ENCODE measurements at places on chromosomes 5 and 9.

DNA sequence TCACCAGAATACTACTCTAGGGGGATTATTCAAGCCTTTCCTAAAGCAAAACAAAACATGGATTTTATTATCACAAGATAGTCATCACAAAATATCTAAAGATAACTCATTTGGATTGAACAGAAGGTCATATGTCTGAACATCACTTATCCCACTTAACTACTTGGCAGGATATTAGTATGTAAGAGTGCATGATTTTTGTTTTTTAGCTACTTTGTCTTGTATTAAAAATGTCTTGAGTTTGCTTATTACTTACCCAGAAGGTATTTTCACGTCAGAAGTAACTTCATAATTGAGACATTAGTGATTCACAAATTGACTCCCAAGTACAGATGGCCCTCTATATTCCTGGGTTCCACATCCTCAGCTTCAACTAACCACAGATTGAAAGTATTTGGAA is 113.8 kb downstream of the TLE4 start:
- no peak for DNase-seq

GRCh38 chr5:91925249-91925648 is 542.1 kb upstream of the ARRDC3 start:
- no peak for DNase-seq

DNA sequence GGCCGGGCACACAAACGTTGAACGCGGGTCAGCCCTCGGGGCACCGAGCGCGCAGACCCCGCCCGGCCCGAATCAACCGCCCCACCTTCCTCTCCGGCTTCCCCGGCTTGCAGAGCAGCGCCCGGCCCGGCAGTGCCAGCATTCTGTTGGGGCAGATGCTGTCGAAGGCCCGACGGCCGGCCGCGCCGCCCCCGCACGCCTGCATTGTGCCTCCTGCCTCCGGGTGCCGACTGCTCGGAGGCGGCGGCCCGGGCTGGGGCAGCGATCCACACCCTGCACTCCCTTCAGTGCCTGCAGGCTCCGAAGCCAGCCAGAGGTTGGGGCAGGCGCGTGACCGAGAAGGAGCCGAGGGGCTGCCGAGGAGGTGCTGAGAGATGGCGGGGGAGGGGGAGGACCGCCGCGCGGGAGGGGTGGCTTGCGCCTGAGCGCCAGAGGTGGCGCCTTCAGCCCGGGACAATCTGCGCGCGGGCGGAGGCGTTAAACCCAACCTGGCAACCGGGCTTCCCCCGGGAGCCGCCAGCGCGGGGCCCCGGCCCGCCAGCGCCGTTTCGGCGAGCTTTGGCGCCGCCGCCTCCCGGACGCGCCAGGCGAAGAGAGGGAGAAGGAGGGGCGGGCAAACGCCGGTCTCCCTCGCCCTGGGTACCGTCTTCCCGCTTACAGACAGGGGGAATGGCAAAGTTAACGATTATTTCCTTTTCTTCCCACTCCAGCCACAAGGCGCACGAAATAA is at the start of gene MCIDAS:
TSS of gene MCIDAS (minus strand) at position 382 of the 730 bp plus-strand sequence. CDS start at position 205, 177 bp downstream.
- no peak for DNase-seq

DNA sequence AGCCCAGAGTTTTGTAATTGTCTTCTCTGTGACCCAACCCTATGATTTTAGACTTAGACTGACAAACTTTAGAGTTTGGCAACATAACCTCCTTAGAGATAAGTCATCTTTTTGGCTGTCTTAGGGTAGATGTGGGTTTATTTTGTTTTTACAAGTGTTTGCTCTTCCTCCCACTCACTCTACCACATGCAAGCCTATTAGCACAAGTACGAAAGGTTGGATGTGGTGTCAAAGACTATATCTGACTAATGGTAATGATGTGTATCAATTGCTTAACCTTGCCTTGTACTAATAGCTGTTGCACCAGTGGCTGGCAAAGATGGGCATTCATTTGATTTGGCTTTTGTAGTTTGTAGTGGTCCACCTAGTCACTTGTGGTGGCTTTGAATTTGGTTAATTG is 46.5 kb downstream of the SLC25A46 start:
- DNase-seq = no peak

- no peak for DNase-seq
These were observed 85.2 kb downstream of the EHMT1 start for GRCh38 chr9:137703842-137704508.

- DNase-seq = no peak
These were observed 10.5 kb upstream of the ADGRV1 start for GRCh38 chr5:90548069-90548593.

GRCh38 chr9:112034216-112034611 is 137.6 kb downstream of the UGCG start:
- DNase-seq = no peak

DNA sequence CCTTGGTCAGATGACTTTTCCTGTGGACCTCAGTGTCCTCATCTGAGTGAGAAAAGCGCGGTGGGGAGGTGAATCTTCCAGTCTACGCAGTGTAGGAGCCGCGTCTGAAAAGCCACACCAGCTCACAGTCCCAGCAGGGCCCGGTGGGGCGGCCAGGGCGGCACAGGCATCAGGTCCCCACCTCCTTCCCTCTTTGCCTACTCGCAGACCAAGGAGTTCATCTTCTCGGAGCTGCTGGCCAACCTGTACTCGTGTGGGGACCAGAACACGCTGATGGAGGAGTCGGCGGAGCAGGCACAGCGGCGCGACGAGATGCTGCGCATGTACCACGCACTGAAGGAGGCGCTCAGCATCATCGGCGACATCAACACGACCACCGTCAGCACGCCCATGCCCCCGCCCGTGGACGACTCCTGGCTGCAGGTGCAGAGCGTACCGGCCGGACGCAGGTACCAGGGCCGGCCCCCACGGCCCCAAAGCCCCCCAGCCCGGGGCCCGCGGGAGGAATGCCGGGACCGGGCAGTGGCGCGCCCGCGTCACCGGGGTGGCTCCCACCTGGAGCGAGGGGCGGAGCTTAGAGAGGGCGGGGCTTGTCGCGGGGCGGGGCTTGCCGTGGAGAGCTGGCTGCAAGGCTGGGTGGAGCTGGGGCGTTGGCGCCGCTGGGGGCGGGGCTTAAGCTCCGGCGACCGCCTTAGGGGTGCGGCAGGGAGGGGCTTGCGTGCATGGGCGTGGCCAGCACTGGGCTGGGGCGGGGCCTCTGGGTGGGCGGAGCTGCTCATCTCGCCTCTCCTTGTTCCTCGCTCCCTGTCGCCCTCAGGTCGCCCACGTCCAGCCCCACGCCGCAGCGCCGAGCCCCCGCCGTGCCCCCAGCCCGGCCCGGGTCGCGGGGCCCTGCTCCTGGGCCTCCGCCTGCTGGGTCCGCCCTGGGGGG is 25.6 kb downstream of the GOLGA2 start:
- DNase-seq = peak; percentile 48

GRCh38 chr5:139946006-139946405 is 97.1 kb downstream of the NRG2 start:
- no peak for DNase-seq

DNA sequence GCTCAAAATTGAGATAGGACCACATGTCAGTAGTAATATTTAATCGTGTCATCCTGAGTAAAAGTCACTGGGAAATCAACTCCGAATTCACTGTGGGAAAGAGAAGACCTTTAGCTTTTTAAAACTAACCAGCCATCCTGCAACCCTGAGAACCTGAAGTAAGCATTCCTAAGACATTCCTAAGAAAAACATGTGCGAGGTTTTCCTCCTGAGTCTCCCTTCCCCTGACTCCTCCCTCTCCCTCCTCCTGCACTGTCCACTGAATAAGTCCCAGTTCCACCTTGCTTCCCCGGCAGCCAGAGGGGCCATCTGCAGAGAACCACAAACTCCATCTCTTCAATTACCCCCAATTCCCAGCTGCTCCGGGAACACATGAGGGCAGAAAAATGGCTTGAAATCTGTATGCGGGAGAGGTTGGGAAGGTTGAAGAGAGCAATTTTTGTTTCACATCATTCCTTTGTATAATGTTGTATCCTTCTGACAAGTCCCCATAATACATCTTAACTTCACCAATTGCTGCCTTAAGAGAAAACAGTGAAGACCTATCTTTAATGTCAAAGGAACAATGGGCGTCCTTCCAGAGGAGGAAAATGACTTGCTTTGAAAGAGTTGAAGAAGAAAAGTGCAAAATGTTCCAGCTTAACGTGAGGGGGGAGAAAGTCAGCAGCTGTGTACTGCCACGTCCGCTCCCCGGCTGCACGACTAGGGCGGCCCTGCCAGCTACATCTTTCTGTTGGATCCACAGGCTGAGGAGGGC is 186.3 kb downstream of the ZNF462 start:
- DNase-seq = no peak

GRCh38 chr5:40801771-40802562 is 3.8 kb upstream of the PRKAA1 start:
- no peak for DNase-seq

GRCh38 chr5:16922430-16922829 is 13.7 kb downstream of the MYO10 start:
- DNase-seq = no peak

DNA sequence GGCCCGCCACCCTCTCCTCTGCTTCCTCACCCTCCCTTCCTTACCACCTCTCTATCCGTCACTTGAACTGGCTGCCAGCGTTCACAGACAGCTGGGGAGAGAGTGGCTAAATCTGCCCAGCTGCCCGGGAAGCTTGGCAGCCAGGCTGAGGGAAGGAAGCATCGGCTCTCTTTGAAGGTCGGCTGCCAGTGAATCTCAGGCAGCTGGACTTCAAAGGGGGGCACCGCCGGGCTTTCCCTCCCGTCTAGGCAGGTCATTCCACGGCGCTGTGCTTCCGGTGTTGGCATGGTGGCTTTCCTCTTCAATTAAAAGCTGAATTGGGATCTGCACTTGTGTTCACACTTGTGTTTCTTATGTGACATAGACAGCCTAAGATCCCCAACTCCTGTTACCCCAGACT is 174.0 kb downstream of the GDNF start:
- DNase-seq = no peak

GRCh38 chr5:173884402-173885053 is 3.6 kb upstream of the CPEB4 start:
- DNase-seq = no peak

- no peak for DNase-seq
These were observed 7.1 kb upstream of the UNC5A start for GRCh38 chr5:176803068-176803942.

DNA sequence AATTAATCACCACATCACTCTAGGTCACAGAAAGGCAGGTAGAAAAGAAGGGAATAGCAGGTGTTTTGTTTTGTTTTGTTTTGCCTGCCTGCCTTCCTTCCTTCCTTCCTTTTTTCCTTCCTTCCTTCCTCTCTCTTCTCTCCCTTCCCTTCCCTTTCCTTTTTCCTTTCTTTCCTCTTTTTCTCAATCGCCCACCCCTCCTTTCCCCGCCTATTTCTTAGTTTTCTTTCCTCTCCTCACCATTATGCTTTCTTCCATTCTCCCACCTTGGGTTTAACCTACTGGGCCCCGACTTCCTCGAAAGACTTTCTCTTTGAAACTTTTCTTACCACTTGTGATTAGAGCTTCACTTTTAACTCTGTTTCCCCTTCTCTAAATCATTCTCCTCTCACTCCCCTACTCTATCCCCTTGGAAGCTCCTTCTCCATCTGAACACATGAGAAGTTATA is 231.3 kb upstream of the CD180 start:
- no peak for DNase-seq

- DNase-seq = no peak
These were observed 23.3 kb upstream of the NDUFB6 start for GRCh38 chr9:32596096-32596865.

DNA sequence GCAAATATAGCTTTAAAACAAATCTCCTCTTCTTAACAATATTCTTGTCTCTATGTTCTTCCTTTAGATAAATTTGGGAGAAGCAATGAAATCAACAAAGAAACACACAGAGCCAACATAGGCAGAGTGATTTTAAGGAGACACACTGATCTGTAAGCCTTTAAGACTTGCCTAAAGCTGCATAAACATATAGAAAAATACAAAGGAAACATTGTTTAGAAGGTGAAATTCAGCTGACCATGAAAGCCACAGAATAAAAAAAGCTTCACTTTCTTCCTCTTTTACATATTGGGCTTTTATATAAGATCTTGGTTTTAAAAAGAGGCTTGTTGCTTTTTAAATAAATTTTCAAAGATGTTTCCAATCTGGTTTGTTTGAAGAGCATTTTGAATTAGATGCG is 1277.5 kb downstream of the EFNA5 start:
- DNase-seq = no peak

- DNase-seq = peak; percentile 4
These were observed 99.7 kb upstream of the CCL21 start for GRCh38 chr9:34809504-34810186.

DNA sequence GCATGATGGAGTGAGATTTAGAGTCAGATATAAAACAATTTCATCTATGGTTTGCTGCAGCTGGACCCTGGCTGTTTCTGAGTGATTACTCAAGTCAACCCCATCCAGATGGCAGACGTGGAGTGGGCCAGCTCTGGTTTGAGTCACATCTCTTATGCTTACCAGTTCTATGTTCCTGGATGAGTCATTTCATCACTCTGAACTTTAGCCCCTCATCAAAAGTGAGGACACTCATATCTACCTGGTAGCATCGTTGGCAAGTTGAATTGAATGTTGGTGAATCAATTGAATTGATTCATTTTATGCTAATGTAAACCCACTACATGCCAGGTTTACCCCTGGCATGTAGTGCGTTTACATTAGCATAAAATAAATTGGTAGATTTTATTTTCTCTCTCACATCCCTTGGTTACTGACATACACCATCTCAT is 176.4 kb downstream of the FGF18 start:
- DNase-seq = no peak

DNA sequence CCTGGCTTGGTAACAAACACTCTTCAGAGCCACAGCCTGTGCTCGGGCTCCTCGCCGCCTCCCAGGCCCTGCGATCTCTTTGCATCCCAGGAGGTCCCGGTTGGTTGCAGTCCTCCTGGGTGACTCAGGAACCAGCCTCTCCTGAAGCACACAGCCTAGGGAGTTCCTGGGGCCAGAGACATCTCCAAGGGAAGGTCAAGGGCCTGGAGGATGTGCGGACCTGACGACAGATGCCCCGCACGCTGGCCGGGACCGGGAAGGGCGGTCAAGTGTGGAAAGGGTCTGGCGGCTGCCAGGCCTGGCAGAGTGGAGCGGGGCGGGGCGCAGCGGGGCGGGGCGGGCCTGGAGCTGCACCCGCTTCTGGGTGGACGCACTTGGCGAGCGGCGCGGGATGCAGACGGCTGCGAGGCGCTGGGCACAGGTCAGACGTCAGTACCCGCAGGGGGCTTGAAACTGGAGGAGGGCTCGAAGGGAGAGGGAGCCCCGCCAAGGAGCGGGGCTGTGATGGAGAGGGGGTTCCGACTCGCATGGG is 45.0 kb upstream of the PRSS3 start:
- no peak for DNase-seq

- DNase-seq = no peak
These were observed 215.3 kb downstream of the KDM4C start for GRCh38 chr9:6973089-6973488.

GRCh38 chr5:61177716-61178115 is 15.4 kb upstream of the SMIM15 start:
- DNase-seq = no peak

- DNase-seq = no peak
These were observed 108.7 kb downstream of the ZDHHC21 start for GRCh38 chr9:14584571-14584970.
